ENCODE measurements at places on chromosomes 11 and 22. TPM values are rescaled to one million over a fixed set of nuclear protein-coding genes. Genes with fewer than 3 reads are reported as not detected.

DNA sequence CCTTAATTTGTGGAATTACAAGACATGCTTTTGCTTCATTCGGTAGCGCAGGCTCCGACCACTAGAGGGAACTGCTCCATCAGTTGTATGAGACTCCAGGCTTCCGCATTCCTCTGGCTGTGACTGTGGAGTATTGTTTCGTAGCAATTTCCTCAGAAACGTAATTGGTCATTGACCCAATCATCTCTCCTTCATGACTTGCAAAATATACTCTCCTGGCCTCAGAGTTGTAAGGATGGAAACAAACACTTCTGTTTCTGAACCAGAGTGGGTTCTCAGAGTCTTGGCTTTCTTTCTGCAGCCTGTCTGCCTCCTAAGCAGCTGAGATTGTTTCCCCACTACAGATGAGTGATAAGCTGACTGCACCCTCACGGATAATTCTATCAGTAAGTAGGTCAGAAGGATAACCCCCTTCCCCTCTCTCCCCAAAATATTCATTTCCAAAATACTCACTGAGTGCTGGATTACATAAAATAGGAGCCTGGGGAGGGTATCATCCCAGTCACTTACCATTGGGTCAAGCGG, 146.8 kb upstream of the ZC3H12C start:
- DNase-seq, result no peak

GAS2L1 gene
- 32.6 TPM for total RNA-seq

- no peak for DNase-seq
Measured at GRCh38 chr11:115168229-115168671, 336.0 kb downstream of the CADM1 start.

- DNase-seq, result no peak
Measured at GRCh38 chr22:28155808-28156207, 236.8 kb upstream of the PITPNB start.

DNA sequence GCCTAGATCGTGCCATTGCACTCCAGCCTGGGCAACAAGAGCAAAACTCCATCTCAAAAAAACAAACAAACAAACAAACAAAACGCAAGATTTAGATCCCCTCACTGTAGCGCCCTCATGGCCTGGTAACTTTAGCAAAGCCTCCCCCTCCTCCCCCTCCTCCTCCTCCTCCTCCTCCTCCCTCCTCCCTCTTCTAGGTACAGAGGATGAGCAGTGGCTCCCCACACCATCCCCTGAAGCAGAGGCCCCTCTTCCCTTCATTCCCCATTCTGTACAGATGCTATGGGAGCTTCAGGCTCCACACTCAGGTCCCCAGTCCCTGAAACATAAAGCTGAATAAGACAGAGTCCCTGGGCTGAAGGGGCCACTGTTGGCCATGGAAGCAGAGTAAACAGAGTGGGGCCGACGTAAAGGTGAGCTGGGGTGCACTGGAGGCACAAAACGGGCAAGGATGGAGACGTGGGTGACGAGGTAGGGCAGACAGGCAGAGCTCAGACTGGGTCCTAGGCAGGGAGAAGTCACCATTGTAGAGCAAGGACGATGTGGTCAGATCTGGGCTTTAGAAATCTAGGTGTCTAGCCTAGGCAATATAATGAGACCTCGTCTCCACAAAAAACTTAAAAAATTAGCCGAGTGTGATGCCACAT, 19.4 kb upstream of the NFAM1 start:
- no peak for DNase-seq

DNA sequence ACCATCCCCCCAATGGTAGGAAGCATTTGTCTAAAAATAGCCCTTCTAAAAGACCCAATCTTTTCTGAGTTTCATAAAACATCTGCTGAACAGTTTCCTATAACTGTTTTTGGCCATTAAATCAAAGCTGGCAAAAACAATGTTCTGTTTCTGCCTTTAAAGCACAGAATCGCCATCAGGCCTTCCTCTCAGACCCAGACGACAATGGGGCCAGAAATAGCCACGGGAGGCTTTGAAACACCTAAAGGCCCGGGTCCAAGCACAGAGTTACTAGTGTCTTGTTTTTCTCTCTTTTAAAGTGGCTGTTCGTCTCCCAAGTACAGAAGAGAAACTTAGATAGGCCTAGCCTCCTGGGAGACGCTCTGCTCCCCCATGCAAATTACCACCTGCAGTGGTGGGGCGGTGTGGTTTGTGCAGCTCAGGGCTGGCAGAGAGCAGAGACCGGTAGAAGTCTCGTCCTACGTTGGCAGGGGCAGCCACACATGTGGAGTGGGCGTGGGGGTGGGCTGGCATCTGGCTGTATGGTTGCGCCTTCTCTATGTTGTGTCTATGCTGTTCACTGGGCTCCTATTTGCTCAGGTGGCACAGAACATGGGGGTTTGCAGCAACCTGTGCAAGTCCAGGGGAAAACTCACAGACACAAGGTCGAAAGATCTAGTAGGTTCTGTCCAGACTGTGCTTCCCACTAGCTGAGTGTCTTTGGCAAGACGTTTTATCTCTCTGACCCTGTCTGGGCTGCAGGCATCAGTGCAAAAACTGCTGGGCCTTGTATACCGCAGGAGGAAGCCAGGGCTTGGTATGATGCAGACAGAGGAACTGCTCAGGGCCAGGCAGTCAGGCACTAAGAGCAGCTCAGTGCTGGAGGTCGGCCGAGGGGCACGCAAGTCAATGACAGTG, 23.6 kb upstream of the ETS1 start:
- DNase-seq, result no peak

DNA sequence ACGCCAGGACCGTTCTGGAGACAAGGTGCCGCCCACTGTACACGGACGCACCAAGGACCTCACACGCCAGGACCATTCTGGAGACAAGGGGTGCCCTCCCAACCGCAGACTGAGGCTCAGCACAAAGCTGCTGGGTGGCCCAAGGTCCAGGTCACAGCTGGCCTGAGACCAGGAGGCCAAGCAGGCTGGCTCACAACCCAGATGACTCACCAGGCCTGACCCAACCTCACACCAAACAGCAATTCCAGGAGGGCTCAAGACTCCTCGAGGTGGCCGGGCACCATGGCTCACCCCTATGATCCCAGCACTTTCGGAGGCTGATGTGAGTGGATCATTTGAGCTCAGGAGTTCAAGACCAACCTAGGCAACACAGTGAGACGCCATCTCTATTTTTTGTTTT, 14.8 kb downstream of the BRD1 start:
- no peak for DNase-seq

DNA sequence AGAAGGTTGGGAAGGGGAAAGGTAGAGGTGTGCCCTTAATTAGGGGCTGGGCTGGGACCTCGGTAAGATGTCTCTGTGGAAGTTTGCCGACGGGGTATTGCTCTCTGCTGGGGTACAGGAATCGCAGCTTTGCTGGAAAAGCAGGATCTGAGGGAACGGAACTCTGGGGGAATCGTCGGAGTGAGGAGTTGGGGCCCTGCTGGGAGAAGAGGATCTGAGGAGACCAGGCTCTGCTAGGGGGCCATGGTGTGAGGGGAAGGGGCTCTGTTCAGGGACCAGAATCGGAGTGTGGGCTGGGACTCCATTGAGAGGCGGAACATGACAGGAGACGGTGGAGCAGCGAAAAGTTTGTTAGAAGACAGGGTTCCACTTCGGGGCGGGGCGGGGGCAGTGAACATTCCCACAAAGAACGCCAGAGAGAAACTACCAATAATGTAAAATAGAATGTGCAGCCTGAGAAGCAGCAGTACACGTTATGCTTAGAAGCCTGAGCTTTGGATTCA, 456 bp downstream of the AAMDC start:
- DNase-seq, result no peak

GRCh38 chr11:128835741-128836430, 31.2 kb downstream of the KCNJ1 start:
- DNase-seq, result no peak

GRCh38 chr11:69018924-69019323, 5.9 kb upstream of the MRGPRF start:
- DNase-seq, result no peak

SPTBN2 gene
- total RNA-seq, result not detected

Measured in T-helper 17 cell (primary cell).